ENCODE measurements at places on chromosomes 12 and 14.

GRCh38 chr12:50187084-50187900 lies 20.1 kb upstream of the CERS5 start:
- no peak for DNase-seq

- peak; percentile 65 for DNase-seq
Measured at GRCh38 chr14:95770777-95771176, 56.9 kb upstream of the TCL1A start.

DNA sequence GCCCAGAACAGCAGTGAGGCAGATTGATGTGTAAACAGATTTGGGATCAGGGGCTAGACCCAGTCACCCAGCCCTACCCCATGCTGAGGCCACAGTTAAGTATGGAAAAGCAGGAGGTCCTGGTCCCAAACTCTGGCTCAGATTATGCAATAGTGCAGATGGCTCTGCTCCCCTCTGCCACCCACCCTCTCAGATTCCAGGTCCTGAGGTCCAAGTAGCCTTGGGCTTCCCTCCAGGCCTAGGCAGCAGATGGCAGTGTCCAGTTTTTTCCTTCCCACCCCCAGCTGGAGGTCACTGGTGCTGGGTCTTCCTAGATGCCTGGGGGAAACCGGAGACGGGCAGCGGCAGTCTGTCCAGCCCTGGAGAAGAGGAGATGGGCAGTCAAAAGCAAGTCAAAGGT lies 2.8 kb upstream of the DHH start:
- DNase-seq: no peak

GRCh38 chr12:57146092-57146491 lies 1.3 kb downstream of the LRP1-AS start:
- DNase-seq: no peak

GRCh38 chr12:74981541-74981940 lies 228.1 kb downstream of the KCNC2 start:
- no peak for DNase-seq

- DNase-seq: no peak
Measured at GRCh38 chr12:2389079-2389790, 336.4 kb downstream of the CACNA1C start.

- DNase-seq: no peak
Measured at GRCh38 chr12:96233168-96233567, 39.0 kb downstream of the ELK3 start.

- no peak for DNase-seq
Measured at GRCh38 chr14:102452302-102452701, 57.3 kb downstream of the ANKRD9 start.

DNA sequence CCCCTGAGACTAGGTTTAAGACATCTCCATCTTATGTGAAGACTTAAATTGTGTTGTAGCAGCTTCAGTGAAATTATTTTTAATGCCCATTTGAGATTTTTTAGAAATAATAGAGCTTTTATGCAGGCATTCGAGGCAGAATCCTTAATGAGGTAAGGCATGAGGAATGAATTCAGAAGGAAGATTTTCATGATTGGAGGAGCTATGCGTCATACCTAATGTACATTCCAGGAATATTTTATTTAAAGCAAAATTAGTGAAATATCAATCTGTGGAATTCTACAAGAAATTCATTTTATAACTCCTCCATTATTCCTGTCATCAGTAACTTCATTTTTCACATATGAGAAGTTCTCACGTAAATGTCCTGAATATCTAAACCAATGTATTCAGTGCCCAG lies 36.0 kb upstream of the GARIN6 start:
- DNase-seq: no peak

DNA sequence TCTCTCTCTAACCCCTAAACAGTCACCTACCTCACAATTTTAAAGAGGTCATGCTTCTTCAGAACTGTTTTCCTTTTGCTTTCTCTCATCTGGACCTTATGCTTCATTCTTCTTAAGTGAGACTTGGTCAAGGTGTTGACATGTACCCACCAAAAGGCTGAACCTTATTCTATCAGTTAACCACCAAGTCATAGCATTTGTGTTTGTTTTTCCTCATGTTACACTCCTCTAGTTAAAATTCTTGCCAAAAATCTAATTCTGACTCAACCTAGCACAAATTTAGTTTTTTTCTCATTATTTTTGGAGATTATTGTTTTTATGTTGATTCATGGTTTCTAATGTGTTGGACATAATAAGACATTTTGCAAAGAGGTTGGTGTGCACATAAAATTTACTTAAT lies 578.6 kb downstream of the SLC16A7 start:
- DNase-seq: no peak

GRCh38 chr14:100439781-100440180 lies 116.6 kb downstream of the SLC25A47 start:
- no peak for DNase-seq

DNA sequence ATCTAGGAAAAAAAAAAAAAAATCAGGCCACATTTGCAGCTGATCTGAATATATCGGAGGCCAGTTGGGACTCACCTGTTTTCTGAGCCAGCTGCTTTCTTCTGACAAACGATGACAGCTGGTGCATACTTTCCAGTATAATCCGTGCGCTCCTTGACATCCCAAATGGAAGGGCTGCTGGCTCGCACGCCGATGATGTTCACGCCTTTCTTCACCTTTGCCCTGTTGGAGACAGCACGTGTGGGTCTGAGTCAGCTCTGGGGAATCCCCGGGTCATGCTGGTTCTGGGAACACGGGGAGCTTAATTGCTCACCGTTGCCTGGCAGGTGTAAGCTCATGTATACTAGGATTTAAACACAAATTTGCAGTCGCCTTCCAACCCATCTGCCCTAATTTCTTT lies 372.8 kb downstream of the TMEM132D start:
- DNase-seq: peak; percentile 96

GRCh38 chr12:47868041-47868440 lies 36.8 kb downstream of the VDR start:
- DNase-seq: no peak

DNA sequence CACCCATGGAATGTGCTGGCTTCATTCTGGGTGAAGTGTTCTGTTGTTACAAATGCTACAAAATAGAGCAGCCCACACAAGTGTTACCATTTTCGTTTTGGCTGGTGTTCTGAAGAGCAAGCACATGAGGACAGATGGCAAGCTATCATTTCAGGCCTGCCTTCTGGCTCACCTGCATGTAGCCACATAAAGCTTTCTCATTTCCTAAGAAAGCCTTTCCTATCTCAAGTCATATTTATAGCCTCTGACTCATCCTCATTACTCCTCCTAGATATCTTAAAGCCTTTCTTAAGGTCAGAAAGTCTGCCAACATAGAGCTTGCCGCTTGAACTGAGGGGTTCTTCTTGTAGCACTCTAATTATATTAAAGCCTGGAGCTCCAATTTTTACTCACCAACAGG lies 89.0 kb downstream of the PTPRR start:
- no peak for DNase-seq

DNA sequence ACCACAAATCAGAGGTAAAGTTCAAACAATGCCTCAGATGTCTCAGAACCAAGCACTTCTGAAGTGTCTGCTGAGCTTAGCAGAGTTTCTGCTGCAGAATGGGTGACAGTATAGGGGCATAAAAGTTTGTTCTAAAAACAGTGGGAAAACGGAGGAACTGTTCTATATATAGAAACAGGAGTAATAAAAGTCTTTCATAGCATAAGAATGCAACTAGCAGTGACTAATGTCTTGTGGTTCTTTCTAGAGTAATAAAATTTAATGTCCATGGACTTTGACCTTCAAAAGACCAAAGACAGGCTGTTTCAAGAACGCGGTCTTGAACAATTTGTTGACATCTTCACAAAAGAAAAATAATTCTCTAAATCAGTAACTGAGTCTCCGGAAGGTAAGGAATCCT lies 107.5 kb upstream of the FAR2 start:
- peak; percentile 21 for DNase-seq

- no peak for DNase-seq
Measured at GRCh38 chr12:24776861-24777260, 172.0 kb downstream of the BCAT1 start.

DNA sequence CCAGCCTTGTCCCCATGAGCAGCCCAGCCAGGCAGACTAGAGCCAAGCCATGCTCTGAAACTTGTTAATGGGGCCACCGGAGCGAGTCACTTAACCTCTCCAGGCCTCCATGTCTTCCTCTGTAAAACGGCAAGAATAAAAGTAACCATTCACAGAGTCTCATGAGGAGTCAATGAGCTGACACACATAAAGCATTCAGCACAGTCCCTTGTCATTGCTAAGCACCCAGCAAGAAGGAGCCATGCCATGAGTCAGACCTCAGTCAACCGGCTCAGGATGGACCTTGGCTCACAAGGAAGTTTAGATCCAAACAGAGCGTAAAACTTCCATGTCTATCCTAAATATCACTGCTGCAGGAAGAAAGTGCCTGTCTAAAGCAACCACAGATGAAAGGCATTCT lies 10.6 kb downstream of the FICD start:
- no peak for DNase-seq

DNA sequence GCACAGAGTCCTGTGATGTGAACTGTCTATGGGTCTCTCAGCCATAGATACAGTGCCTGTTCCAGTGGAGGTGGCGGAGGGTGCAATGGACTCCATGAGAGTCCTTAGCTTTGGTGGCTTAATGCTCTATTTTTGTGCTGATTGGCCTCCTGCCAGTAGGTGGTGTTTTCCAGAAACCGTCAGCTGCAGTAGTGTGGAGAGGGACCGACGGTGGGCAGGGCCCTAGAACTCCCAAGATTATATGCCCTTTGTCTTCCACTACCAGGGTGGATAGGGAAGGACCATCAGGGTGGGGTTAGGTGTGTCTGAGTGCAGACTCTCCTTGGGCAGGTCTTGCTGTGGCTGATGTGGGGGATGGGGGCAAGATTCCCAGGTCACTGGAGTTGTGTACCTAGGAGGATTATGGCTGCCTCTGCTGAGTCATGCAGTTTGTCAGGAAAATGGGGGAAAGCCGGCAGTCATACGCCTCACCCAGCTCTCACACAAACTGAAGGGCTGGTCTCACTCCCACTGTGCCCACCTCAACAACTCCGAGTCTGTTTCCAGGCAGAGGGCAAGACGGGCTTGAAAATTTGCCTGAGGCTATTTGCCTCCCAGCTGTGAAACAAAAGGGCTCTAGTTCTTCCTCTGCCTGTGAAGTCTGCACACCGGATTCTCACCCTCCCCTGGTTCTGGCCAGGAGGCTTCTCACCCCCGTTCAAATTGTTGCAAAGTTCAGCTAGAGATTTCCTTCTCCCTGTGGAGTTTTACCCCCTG lies 24.9 kb upstream of the ZDHHC17 start:
- DNase-seq: peak; percentile 28

- no peak for DNase-seq
Measured at GRCh38 chr14:30193101-30193500, 265.5 kb upstream of the PRKD1 start.

- DNase-seq: peak; percentile 91
Measured at GRCh38 chr14:24195186-24196070, at the start of gene TM9SF1. Gene TM9SF1 (minus strand): TSS chr14:24195441. CDS start chr14:24195019, 422 bp downstream.
